ENCODE measurements at places on chromosomes 5 and 9.
A peak's percentile ranks its signal among the peaks of the same experiment; 100 is the strongest.

GRCh38 chr5:107523029-107523680 is 147.6 kb downstream of the EFNA5 start:
- DNase-seq, result no peak

DNA sequence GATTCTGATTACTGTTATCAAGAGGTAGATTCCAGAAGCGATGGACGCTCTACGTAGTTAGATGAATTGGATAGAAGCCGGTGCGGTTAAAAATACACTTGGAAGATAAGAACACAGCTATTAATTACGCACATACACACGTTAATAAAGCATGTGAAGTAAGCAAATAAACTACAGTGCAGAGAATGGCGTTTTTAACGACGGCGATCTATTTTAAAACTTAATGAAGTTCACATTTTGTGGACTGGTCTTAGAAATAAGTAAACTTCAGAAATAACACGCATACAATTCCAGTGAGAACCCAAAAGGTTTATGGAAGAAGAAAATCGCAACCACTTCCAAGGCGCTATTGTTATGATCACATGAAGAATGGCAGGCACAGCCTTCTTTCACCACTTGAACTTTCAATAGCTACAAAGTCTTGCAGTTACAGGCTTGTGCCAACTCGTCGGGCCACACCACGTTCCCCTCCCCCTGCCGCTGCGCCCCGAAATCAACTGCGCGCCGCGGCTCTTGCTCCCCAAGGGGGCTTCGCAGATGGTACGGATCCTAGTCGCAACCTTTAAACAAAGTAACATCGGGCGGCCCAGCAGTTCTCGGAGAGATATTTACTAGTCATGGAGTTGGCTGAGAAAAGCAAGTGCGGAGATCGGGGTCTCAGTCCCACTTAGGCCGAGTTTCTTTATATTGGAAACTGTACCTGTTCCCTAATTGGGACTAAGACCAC is 866 bp upstream of the SEMA6A start:
- no peak for DNase-seq

DNA sequence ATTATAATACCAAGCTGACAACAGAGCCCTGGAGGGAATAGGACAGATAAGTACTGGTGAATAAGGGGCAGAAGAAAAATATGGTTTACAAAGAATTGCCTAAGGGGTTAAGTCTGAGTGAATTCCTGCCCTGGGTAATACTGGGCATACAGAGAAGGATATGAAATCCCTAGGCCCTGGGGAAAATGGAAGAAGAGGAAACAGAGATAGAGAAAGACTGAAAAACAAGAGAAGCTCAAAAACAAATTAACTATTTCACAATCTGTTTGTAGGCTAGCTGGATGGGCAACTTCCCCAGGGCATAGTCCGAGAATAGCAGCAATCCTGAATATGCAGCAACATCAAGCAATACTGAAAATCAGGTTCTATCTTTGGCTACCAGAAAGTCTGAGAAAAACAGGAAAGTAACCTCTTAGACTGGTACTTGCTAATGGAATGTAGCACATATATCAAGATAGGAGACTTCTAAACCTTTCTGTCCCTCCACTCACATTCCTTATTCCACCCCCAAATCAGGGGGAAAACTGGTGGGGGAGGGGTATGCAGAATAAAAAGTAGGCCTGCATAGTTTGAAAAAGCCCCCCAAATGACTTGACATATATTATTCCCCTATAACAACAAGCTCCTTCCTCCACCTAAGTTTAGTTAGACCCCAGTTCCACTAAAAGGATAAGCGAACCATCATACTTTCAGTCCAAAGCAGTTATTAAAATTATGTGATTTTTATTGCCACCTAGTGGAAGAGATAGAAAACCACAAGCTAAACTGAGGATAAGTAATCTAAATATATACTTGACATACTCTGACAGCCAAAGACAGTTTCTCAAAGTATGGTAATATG is 20.6 kb downstream of the SLC38A9 start:
- DNase-seq, result peak; percentile 54

DNA sequence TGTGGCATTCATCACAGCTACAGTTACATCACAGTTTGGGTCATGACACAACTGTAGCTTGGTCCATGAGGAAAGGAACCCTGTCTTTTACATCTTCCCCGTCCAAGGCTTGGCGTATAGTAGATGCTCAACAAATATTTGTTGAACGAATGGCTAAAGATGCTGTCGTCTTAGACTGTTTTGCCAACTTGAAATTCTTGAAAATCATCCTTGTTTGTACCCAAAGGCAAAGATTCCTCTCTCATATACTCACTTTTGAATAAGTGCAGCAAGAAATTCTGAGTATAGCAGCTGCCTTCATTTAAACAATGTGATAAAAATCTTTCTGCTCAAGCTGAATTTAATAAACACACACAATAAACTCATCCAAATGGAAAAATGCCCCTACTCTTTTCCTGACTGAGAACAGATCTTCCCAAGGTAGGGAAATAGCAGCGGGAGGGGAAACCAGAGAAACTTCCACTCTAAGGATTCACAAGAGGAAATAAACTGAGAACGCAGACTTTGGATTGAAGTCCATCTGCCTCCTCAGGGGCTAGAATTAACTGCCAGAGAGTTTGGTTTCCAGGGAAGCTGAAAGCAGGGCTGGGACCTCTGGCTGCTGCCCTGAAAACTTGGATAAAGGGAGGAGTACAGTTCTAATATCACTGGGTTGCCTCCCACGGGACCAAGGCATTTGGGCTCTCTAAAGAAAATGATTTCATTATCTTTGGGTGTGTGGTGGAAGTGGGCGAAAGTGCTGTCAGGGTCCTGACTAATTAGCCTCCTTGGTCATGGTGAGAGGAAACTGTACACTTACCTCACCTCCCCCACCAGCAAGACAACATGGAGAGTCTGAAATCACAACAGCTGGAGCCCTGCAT is 99.1 kb downstream of the DPYSL3 start:
- DNase-seq, result no peak

DNA sequence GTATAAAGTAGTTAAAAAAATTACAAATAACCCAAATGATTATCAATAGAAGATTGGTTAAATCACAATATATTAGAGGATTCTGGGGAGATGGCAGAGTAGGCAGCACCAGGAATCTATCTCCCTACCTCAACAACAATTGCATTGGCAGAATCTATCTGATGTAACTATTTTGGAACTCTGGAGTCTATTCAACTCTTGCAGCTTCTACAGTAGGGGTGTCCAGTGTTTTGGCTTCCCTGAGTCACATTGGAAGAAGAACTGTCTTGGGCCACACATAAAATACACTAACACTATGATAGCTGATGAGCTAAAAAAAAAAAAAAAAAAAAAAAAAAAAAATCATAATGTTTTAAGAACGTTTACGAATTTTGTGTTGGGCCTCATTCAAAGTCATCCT is 29.2 kb upstream of the ECM2 start:
- DNase-seq, result peak; percentile 38

DNA sequence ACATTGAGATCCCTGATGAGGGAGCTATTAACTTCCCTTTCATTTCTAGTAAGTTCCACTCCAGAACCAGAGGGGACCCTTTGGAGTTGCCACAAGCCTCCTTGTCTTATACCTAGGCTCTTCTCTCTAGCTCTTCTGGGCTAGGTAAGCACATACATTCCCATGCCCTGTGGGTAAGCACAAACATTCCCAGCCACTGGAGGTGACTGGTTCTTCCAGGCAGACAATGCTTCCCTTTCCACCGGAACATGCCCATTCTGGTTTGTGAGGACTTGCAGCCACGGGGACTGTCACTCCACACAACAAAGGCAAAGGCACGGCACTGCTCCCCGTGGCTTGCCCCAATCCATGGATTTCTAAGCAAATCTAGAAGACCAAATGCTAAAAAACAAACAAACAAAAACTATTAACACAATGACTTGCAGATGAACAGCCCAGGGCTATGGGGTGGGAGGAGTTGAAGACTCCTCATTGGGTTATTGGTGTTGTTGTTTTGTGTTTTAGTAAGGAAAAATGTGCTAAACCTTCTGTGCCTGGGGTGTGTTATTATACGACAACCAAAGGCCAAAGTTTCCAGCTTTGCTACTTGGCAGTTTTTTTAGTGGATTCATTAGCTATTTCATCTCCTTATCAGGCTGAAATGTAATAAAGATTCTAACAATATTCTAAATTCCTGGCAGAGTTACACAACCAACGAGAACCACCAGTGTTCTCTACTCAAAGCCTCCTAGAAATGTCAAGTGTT is 276.2 kb downstream of the SYK start:
- DNase-seq, result no peak

DNA sequence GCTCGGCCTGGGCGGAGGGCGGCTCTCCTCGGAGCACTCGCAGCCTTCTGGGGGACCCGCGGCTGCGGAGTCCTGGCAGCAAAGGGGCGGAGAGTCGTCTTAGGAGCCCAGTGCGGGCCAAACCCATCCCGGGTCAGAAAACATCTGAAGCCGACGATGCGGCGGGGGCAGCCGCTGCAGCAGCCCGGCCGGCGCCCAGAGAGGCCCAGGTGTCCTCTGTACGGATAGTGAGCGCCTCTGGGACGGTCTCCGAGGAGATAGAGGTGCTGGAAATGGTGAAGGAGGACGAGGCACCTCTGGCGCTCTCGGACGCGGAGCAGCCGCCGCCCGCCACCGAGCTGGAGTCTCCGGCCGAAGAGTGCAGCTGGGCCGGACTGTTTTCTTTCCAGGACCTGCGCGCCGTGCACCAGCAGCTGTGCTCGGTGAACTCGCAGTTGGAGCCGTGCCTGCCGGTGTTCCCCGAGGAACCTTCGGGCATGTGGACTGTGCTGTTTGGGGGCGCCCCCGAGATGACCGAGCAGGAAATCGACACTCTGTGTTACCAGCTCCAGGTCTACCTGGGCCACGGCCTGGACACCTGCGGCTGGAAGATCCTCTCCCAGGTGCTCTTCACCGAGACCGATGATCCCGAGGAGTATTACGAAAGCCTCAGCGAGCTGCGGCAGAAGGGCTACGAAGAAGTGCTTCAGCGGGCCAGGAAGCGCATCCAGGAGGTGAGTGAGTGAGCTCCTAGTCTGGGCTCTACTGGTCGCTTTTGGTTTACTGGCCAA is 1.2 kb downstream of the JMY start:
- peak; percentile 67 for DNase-seq

- no peak for DNase-seq
These were observed 45.9 kb upstream of the FST start for GRCh38 chr5:53434541-53434940.

DNA sequence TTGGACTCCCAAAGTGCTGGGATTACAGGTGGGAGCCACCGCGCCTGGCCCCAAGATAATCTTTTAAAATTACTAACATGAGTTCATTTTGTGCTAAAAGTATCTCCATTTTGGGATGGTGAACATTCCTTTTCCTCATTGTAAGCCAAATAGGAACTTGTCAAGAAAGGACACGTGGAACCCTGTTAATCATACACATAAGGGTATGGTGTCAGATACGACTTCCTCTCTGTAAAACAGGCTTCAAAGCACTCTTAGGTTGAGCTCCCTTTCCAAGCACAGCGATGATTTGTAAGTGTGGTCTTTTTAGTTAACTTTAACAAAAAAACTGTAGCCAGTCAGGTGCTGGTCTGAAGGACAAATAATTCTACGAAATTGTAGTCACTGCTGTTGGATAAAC is 132.7 kb downstream of the UNC13B start:
- DNase-seq, result no peak

GRCh38 chr5:151298063-151298855 is 5.3 kb downstream of the SLC36A3 start:
- no peak for DNase-seq

DNA sequence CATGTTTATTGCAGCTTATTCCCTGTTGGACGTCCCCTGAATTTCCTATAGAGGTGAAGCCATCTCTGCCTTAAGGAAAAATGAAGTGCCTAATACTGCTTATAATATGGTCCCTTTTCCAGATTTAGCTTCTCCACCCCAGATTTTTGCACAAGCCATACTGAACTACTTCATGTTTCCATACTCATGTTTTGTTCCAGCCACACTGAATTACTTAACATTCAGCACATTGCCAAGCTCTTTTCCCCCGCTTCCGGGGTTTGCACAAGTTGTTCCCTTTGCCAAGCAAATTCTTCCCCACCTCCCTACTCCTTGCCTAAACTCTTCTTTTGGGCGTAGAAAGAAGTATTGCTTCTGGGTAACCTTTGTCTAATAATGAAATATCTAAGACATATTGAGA is 1.7 kb upstream of the CNTRL start:
- DNase-seq, result no peak

- peak; percentile 27 for DNase-seq
These were observed 129.6 kb downstream of the PIK3R1 start for GRCh38 chr5:68345171-68345570.

DNA sequence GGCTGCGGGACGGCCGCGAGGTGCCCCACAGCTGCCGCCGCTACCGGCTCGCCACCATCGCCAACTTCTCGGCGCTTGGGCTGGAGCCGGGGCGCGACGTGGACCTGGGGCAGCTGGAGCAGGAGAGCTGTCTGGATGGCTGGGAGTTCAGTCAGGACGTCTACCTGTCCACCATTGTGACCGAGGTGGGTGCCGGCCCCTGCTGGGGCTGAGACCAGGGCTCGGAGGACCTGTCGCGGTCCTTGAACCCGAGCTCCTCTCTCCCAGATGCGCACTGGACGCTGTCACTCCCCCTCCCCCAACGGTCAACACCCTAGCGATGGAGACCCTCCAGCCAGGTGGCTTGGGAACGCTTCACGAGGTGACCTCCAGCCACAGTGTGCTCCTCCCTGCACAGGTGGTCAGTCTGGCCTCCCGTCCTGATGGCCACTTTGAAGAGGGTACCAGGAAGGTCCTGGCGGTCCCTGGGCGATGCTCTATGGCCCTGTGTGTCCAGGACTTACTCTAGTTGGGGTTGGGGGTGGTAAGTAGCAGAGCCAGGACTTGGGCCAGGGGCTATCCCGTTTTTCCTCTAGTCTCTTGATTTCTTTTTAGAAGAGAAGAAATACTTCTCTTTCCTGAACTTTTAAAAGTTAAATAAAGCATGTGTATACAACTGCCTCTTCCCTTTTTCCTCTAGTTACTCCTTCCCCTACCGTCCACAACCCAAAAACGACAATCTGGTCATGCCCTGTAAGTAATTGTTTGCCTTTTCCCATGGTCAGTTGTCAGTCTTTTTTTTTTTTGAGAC is 866 bp downstream of the SLC22A5 start:
- no peak for DNase-seq

- DNase-seq, result peak; percentile 13
These were observed 6.7 kb upstream of the BRINP1 start for GRCh38 chr9:119375892-119376291.
